NCI-H1417 (cell line): ENCODE measurements at places on chromosomes 5 and 9.

- peak; percentile 50 for DNase-seq
These were observed 762 bp downstream of the SNCAIP start for GRCh38 chr5:122312591-122313406.

DNA sequence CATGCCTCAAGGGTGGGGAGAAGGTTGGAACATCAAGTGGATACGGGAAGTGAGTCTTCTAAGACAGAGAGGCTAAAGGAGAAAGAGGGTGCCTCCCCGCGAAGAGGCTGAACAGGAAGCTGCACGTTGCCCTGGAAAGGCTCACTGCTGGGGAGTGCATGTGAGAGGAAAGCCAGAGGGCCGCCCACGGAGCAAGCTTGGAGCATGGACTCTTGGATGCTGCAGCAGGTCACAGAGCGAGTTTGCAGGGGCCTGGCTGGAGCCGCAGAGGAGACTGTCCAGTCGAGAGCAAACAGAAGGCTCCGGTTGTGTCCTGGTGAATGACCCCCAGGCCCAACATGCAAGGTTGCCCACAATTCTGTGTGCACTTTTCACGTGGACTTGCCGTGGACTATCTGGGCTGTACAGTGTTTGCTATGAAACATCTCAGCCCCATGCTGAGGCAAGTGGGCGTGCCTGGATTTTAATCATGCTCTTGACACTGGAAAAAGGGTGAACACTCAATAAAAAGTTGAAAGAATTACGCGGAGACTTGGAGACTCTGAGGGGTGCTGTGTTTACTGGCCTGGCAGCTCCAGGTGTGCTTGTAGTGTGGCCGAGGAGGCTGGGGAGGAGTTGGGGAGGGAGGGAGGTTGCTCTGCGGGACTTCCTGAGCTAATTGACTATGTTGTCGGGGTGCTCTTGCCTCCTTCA is 54.5 kb upstream of the GARNL3 start:
- DNase-seq, result no peak

DNA sequence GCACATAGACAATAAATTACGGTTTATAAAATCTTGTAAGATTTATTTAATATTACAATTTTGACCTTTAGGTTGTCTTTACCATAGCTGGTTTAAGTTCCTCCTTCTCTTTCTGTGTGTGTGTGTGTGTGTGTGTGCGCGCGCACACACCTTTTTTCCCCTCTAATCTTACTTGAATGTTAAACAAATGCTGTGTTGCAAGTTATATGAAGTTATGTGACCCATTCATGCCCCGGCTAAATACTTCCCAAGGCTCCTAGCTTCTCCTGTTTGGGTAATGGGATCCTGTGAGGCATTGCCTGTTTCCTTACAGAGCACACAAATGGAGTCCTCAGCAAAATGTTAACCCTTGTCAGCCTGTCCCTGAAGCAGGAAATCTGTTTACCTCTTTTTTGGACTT is 125.6 kb upstream of the ZNF608 start:
- no peak for DNase-seq

DNA sequence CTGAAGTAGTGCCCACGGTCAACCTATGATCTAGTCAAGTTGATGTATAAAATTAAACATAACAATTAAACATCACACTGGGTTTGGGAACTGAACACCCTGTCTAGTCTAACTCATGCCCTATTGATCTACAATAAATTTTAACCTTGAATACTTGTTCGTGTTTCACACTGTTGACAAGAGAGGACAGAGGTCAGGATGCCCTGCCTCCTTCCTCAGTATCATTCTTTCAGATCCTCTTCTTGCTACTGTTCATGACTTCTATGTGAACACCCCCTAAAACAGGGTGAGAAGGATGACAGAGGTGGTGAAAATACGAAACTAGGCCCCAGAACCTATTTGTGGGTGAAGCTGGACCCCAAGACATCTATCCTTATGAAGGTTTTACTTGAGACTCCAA is 8.1 kb upstream of the MAT2B start:
- DNase-seq, result no peak

DNA sequence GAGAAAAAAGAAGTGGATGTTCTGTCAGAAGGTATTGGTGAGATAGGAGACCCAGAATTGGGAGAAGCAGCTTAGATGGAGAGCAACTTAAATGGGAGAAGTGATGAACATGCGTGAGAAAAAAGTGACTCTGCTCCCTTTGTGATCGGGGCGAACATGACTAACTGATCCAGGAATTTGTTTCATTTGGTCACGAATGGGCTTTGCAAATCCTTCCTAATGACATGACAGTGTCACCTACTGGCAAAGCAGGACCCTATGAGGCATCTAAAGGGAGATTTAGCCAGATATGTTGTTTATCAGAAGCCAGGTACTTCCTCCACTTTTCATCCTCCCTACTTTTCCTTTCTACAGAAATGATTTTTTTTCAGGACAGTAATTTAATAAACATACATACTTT is 787.4 kb upstream of the RGMB start:
- no peak for DNase-seq

GRCh38 chr9:28001096-28001495 is 427.8 kb upstream of the C9orf72 start:
- DNase-seq, result no peak

- DNase-seq, result peak; percentile 75
These were observed 163.3 kb upstream of the LHFPL2 start for GRCh38 chr5:78811866-78812265.

DNA sequence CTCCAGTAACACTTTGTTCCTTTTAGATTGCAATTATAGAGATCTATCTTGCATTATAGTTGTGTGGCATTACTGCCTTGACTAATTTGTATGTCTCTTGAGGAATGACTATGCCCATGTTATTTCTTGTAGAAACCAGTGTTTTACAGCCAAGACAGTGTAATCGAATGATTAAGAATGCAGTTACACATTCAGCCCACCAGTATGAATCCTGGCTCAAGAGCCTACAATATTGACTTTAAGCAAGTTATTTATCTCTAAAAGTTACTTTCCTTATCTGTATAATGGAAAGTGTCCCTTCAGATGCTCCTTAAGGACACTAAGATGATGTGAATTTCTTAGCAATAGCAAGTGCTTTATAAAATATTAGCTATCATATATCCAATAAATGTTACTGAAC is 9.7 kb upstream of the SNX24 start:
- no peak for DNase-seq

DNA sequence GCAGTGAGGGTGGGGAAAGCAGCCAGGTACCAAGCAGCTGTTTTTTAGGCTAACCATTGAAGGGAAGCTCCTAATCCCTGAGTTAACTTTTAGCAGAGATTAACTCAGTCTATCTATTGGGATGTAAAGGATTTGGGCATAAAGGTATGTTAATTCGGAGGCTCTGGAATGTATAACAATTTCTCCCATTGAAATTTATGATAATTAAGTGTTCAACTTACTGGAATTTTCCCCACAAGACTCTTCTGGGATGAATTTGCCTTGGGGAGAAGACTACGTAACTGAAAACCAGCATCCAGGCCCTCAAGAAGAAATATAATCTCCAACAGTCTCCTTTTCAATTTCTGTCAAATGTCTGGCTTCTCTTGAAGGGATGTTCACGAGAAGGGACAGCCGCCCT is 23.6 kb downstream of the ZFP62 start:
- DNase-seq, result no peak

DNA sequence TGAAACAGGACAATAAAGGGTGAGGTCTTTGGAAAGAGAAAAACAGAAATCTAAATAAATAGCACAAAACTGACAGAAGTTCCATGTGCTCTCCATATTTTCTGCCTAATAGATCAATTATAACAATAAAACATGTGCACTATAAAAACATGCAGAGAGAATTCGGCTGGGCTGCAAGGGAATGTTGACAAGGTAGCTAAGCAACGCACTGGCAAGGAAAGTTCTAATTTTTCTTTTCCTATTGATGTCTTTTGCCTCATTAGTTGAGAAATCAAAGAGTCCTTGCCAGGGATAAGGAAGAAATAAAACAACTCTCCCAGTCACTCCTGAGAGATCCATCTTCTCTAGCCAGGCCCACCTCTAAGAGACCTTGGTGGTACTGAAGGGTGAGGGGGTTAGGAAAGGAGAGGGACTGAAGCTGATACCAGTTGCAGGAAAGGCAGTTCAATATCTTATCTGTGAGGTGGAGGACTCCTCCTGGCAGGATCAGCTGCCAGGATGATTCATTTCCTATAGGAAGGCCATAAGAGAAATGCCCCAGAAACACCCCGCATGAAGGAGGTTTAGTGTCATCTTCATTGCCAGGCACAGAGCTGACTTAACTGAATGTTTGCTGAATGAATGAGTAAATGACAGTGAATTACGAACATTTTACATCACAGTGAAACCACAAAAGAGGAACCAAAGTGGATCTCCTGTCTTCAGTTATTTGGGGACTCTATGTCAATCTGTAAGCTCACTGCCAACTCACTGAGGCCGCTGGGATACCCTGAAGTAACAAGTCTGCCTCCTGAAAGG is 63.7 kb upstream of the IFNK start:
- DNase-seq, result no peak

DNA sequence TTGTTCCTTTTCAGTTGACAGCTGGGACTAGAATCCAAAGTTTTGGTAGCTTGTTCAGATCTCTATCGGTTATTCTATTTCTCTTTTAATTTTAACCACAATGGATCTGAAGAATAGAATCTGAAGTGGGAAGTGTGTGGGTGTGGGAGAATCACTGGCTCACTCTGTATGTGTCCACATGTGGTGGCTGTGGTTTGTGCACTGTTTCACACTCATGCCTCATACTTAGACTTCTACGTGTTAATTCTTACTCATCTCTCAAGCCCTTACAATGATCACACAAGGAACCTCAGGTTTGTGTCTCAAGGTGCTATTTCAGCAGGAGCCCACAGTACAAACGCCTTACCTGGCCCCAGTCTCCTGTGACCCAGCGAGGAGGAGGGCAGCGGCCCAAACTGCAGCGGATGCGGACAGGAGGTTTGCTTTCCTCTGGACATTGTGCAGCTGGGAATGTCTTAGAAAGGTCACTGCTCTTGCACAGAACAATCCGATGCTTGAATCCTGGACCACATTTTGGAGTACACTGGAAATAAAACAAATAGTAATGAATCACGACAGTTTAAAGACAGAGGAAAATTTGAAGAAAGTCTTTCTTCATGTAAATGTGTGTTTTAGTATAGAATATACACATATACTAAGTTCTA is 309.1 kb downstream of the ADAMTS6 start:
- no peak for DNase-seq

- peak; percentile 73 for DNase-seq
These were observed 20.0 kb downstream of the APC start for GRCh38 chr5:112757468-112758208.

GRCh38 chr5:14472986-14473567 is 108.5 kb upstream of the OTULINL start:
- DNase-seq, result no peak

- DNase-seq, result no peak
These were observed 95.8 kb upstream of the DAP start for GRCh38 chr5:10856683-10857337.

DNA sequence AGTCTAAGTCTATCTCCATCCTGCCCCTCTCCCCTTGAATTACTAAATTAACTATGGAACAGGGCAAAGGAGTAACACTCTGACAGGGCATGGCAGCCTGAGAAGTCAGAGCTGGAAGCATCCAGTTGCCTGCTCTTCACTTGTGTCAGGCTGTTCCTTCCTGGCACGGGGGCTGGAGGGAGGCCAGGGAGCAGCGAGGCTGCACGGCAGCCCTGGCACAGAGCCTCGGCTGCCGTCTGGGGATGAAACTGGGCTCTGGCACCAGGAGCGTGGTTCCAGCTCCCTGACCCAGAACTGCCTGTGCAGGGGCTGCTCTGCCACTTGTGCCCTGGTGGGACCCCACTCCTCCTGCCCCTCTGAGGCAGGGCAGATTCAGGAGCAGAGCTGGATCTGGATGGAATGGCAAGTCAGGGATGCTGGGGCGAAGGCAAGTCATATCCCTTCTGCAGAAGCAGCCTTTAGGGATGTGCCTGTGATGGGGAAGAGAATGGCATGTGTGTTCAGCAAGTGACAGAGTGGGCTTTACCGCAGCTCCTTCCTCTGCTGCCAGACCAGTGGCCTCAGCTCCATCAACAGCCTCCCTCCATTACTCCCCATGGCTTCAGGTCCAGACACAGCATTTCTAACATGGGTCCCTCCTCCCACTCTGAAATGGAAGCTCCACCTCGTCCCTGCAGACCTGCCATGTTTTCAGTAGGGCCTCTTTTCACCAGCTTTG is 42.2 kb upstream of the PDE8B start:
- DNase-seq, result no peak

- peak; percentile 54 for DNase-seq
These were observed 7.1 kb downstream of the RXRA start for GRCh38 chr9:134333234-134333873.

- no peak for DNase-seq
These were observed 13.4 kb upstream of the OR13C8 start for GRCh38 chr9:104555521-104555920.

GRCh38 chr9:130284249-130284625 is 18.7 kb downstream of the HMCN2 start:
- no peak for DNase-seq

- no peak for DNase-seq
These were observed 2144.3 kb upstream of the C9orf72 start for GRCh38 chr9:29717631-29718030.

- no peak for DNase-seq
These were observed 40.6 kb upstream of the ZNG1F start for GRCh38 chr9:41229408-41230401.

GRCh38 chr9:25918761-25919160 is 240.5 kb upstream of the TUSC1 start:
- no peak for DNase-seq

GRCh38 chr5:146042628-146043279 is 62.6 kb downstream of the PLAC8L1 start:
- no peak for DNase-seq

DNA sequence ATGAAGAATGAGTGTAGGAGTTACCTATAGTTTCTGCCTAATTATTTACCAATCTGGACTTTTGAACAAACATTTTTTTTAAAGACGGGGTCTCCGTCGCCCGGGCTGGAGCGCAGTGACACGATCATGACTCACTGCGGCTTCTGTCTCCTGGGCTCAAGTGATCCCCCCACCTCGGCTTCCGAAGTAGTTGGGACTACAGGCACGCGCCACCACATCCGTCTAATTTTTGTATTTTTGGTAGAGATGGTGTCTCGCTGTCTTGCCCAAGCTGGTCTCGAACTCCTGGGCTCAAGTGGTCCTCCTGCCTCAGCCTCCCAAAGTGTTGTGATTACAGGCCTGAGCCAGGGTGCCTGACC is 1.5 kb downstream of the CTNNA1 start:
- DNase-seq, result no peak

- DNase-seq, result no peak
These were observed 1.0 kb downstream of the RABL6 start for GRCh38 chr9:136808806-136809158.

GRCh38 chr5:122356855-122357254 is 44.8 kb downstream of the SNCAIP start:
- DNase-seq, result no peak
